ENCODE measurements at places on chromosomes 1 and 21. TPM values are rescaled to one million over a fixed set of nuclear protein-coding genes. Genes with fewer than 3 reads are reported as not detected.

NKAIN1 gene
- total RNA-seq = under 0.01 TPM

UTS2 gene
- total RNA-seq = not detected

ZCCHC17 gene
- total RNA-seq = 20.2 TPM

TNNT2 gene
- not detected for total RNA-seq

TAS1R1 gene
- 0.13 TPM for total RNA-seq

CYYR1 gene
- 8.7 TPM for total RNA-seq

SPATA6 gene
- total RNA-seq = 2.4 TPM

CCDC185 gene
- total RNA-seq = not detected

BNIPL gene
- total RNA-seq = 0.13 TPM

LGR6 gene
- total RNA-seq = not detected

UBASH3A gene
- total RNA-seq = not detected

FCRL2 gene
- total RNA-seq = not detected

CHAF1B gene
- 1.6 TPM for total RNA-seq

PTPN7 gene
- 0.13 TPM for total RNA-seq

OLFM3 gene
- not detected for total RNA-seq

IQGAP3 gene
- total RNA-seq = 12.8 TPM

AMY1C gene
- total RNA-seq = not detected

OR2T29 gene
- not detected for total RNA-seq

PROX1 gene
- total RNA-seq = 56.4 TPM

SAMSN1 gene
- 0.13 TPM for total RNA-seq

FAM43B gene
- total RNA-seq = under 0.01 TPM

TTC24 gene
- not detected for total RNA-seq

HPCA gene
- not detected for total RNA-seq

PPM1J gene
- total RNA-seq = 0.76 TPM

CR1L gene
- total RNA-seq = not detected

ACTN2 gene
- not detected for total RNA-seq

PRDX6 gene
- 120 TPM for total RNA-seq

MEX3A gene
- total RNA-seq = 3.6 TPM

TSACC gene
- not detected for total RNA-seq

ZFP69B gene
- 0.77 TPM for total RNA-seq

MMP23B gene
- total RNA-seq = 0.25 TPM

COG2 gene
- total RNA-seq = 12.2 TPM

FCRLA gene
- total RNA-seq = 0.13 TPM

TTC39A gene
- total RNA-seq = 3.5 TPM

REN gene
- not detected for total RNA-seq

AIRE gene
- total RNA-seq = not detected

CHIT1 gene
- total RNA-seq = not detected

CD84 gene
- total RNA-seq = not detected

CLDN8 gene
- total RNA-seq = not detected

SLC16A1 gene
- total RNA-seq = 51.2 TPM

EIF3I gene
- total RNA-seq = 284 TPM

ACKR1 gene
- not detected for total RNA-seq

TRIM67 gene
- not detected for total RNA-seq

IVL gene
- total RNA-seq = not detected

KRTAP23-1 gene
- not detected for total RNA-seq

RGL1 gene
- total RNA-seq = 28.3 TPM

RHBDL2 gene
- 0.13 TPM for total RNA-seq

PADI1 gene
- total RNA-seq = under 0.01 TPM

TMEM125 gene
- not detected for total RNA-seq

C8A gene
- total RNA-seq = not detected

CD2 gene
- not detected for total RNA-seq

Measured in dermis microvascular lymphatic vessel endothelial cell (primary cell).